Thoracic aorta (tissue), 2 donors: ENCODE measurements at places on chromosomes 5 and 9.

DNA sequence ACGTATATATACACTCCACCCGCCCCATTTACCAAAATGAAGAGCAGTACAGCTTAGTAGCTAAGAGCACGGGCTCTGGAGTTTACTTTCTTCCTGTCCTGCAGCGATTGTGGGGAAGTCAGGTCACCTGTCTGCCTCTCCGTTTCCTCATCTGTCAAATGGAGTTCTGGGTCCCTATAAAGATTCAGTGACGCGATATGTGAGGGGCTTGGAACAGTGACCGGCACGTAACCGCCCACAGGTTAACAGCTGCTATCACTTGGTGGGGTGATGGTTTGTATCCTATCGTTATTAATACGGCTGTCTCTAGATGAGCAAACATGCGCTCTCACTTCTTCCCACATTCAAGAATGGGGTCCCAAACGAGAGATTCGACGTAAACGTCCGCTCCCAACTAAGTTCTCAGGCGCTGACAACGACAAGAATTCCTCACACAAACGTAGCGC, 426 bp downstream of the FAM114A2 start:
- H3K4me3 ChIP-seq: peak overlapping the region; percentile 88
- DNase-seq: no peak
- no peaks in the 10 kb centered on the region for H3K27me3 ChIP-seq
- peak overlapping the region; percentile 68 for H3K27ac ChIP-seq

GRCh38 chr5:100824635-100825034, 78.4 kb downstream of the ST8SIA4 start:
- H3K27ac ChIP-seq: no peak overlapping the region
- H3K27me3 ChIP-seq: no peaks in the 10 kb centered on the region
- H3K36me3 ChIP-seq: no peaks in the 10 kb centered on the region
- no peak for DNase-seq

DNA sequence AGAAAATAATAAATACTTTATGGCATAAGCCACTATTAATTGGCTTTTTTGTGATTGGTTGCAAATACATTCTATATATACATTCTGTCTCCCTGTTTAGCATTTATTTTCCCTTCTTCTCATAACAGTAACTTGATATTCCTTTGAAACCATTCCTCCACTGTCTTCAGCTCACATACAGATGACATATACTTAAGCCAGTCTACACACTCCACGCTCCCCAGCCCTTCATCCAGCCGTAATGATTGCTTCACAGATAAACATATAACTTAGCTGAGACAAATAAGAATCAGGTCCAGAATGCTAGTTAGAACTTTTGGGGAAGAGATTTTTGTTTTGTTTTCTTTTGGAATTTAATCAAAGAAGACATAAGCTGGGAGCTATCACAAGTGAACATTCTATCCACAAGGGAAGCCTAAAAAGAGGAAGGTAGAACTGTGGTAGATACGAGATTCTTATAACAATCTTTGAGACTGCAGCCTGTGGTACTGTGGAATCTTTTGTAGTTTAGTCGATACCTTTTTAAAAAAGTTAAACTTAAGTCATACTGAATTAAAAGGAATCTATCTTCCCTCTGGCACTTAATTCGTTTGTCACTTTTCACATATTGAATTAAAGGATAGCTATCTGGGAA, 365.1 kb upstream of the PRR16 start:
- H3K4me3 ChIP-seq: no peak overlapping the region
- H3K36me3 ChIP-seq: no peaks in the 10 kb centered on the region
- no peak for DNase-seq
- H3K27ac ChIP-seq: no peak overlapping the region
- peaks cover 2% of the 10 kb centered on the region for H3K4me1 ChIP-seq

DNA sequence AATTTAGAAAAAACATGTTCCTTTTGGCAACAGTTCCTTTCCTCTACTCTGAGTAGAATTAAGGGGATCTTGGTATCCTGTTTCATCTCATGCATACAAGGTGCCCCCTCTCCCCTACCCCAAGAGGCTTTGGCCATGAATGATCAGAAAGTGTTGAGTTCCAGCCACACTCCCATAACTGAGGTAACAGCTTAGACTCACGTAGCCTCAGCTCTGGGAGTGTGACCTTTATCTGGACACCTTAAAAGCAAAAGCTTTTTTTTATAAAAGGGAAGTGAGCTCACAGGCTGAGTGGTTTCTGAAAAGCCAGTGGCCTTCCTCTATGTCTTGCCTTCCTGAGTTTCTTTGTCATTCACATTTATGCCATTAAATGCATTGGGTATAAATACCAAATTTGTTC, 900 bp upstream of the HAVCR2 start:
- peak overlapping the region; percentile 64 for H3K4me3 ChIP-seq
- no peak for DNase-seq
- H3K36me3 ChIP-seq: no peaks in the 10 kb centered on the region
- H3K27ac ChIP-seq: no peak overlapping the region
- H3K27me3 ChIP-seq: no peaks in the 10 kb centered on the region

DNA sequence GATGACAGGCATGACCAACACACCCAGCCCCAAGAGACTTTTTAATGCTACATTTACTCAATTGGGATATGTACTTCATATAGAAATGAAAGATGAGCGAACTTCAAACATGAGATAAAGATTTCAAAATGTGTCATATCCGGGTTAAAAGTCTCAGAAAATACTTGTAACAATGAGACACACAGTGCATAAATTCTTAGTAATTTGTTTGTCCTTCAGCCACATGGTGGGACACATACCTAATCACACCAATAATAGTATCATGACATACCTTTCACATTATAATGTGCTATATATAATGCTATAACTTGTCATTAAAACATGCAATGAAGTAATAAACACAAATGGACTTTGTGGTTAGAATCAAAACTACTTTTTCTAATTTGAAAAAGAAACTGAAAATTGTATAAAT, 204.7 kb upstream of the RFX3 start:
- H3K36me3 ChIP-seq: no peaks in the 10 kb centered on the region
- H3K27ac ChIP-seq: no peak overlapping the region
- H3K27me3 ChIP-seq: no peaks in the 10 kb centered on the region
- no peak overlapping the region for H3K4me3 ChIP-seq

DNA sequence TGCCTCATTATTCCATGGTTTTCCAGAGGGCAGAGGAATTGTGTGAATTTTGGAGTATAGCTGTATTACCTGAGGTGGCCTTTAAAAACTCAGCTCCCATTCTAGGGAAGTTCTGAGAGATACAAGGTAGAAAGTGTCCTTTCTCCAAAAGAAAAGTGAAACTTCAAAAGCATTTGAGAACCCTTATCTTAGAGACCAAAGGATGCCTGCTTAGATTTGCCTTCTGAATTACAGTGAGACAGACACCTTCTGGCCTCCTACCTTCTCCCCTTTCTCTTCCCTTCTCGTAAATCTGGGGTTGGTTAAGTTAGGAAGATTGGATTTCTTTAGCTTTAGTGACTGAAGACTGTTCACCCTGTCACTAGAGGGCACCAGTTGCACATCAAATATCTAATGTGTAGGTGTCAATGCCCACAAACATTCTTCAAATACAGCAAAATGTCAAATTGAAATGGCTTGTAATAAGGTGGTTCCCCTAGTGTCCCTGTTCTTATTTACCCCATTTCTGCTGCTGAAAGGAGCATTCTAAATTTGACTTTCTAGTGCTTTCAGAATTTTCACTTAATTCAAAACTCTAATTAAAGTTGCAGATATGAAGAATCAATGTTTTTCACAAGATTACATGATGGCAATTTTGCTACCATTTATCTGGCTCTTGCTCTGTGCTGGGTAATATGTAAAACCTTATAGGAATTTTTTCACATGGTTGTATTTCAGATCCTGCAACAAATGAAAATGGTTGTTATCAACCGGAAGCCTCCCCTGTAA, 46.7 kb downstream of the PRRC1 start:
- no peak for DNase-seq
- H3K4me3 ChIP-seq: no peak overlapping the region
- H3K36me3 ChIP-seq: no peaks in the 10 kb centered on the region
- no peak overlapping the region for H3K27ac ChIP-seq
- no peaks in the 10 kb centered on the region for H3K27me3 ChIP-seq

DNA sequence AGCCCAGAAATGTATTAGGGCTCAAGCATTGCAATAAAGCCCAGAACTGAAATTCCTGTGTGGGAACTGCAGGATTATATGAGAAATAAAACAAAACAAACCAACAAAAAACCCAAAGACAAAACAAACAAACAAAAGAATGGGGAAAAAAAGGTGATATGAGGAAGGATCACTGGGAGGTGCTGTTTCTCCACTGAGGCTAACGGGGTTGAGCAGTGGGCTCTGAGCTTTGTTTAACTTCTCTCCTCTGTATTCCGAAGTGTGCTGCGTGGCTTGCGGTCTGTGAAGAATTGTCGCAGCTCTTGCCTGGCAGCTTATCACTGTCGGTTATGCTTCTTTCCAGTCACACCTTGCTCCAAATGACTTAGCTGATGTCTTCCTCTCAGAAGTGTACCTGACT, 106.3 kb downstream of the TENT4A start:
- no peaks in the 10 kb centered on the region for H3K4me1 ChIP-seq
- DNase-seq: no peak
- H3K27ac ChIP-seq: no peak overlapping the region
- no peaks in the 10 kb centered on the region for H3K27me3 ChIP-seq
- H3K36me3 ChIP-seq: no peaks in the 10 kb centered on the region

- peak overlapping the region; percentile 56 for H3K27ac ChIP-seq
- H3K36me3 ChIP-seq: no peaks in the 10 kb centered on the region
- H3K4me1 ChIP-seq: peaks cover 20% of the 10 kb centered on the region
- no peaks in the 10 kb centered on the region for H3K27me3 ChIP-seq
- peak overlapping the region; percentile 47 for H3K4me3 ChIP-seq
Measured at GRCh38 chr9:68446836-68447235, 90.4 kb downstream of the PGM5 start.

GRCh38 chr5:132859889-132860437, 6.3 kb downstream of the GDF9 start:
- no peak for DNase-seq
- H3K36me3 ChIP-seq: no peaks in the 10 kb centered on the region
- H3K27ac ChIP-seq: no peak overlapping the region
- H3K4me3 ChIP-seq: no peak overlapping the region
- no peaks in the 10 kb centered on the region for H3K27me3 ChIP-seq

DNA sequence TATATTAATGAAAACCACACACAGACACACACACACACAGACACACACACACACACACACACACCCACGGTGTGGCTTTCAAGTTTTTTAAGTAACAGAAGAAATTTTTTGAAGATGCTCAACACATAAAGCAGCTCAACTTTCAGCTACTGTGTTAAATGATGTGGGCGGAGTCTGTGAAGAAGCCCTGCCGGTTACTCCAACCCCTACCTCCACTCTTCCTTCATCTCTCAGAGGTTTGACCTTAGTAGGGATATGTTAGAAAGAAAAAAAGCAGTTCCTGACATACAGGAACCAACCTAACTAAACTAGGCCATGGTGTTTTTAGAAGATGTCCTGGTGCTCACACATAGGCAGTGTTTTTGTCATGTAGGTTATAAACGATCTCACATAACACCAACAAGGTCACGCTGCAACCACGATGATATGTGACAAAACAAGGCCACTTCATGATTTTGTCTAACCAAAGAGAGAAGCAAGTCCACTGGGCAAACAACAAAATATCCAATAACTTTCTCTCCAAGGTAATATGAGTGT, 112.8 kb downstream of the EMB start:
- H3K27me3 ChIP-seq: no peaks in the 10 kb centered on the region
- no peak overlapping the region for H3K4me3 ChIP-seq
- H3K36me3 ChIP-seq: no peaks in the 10 kb centered on the region
- H3K27ac ChIP-seq: no peak overlapping the region
- H3K4me1 ChIP-seq: no peaks in the 10 kb centered on the region

DNA sequence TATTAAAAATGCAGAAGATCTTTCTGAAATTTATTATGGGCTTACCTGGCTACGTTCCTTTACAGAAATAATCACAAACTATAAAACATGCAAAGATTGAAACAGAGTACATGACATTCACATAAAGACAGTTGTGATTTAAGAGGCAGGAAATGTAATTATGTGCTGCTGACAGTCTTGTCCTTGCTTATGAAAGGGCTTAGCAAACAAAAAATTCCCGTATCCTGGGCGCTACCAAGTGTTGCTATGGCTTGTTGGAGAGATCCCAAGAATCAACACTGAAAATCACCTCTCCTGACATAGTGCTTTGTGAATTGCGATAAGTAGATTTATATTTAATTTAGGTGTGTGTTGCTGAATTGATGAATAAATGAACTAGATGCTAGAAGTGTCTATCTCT, 352.5 kb upstream of the C9orf72 start:
- no peak overlapping the region for H3K4me3 ChIP-seq
- no peaks in the 10 kb centered on the region for H3K27me3 ChIP-seq
- DNase-seq: no peak

GRCh38 chr9:71003346-71003745, 118.1 kb downstream of the TRPM3 start:
- no peaks in the 10 kb centered on the region for H3K27me3 ChIP-seq
- H3K4me1 ChIP-seq: peaks cover 9% of the 10 kb centered on the region
- no peaks in the 10 kb centered on the region for H3K36me3 ChIP-seq
- H3K27ac ChIP-seq: no peak overlapping the region

GRCh38 chr9:131936929-131937328, 142.7 kb downstream of the MED27 start:
- no peak overlapping the region for H3K4me3 ChIP-seq
- no peak overlapping the region for H3K27ac ChIP-seq
- no peaks in the 10 kb centered on the region for H3K4me1 ChIP-seq
- peaks cover 3% of the 10 kb centered on the region for H3K36me3 ChIP-seq
- no peak for DNase-seq

DNA sequence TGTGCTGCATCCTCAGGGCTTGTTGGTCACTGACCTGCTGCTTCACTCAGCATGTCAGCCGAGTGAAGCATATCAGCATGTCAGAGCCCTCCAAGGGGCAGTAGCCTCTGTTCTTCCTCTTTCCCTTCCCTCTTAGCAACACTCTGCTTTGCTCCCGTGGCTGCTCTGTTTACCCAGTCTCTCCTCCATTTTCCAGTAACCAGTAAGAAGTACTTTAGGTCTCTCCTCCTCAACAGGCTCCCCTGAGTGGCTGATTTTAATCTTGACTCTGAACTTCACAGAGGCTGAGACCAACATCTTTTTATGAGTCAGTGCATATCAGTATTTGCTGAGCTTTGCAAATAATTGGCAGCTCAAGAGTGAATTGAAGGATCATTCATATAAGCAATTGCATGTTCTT, 18.6 kb upstream of the ADRB2 start:
- H3K27ac ChIP-seq: no peak overlapping the region
- no peaks in the 10 kb centered on the region for H3K36me3 ChIP-seq
- peaks cover 40% of the 10 kb centered on the region for H3K4me1 ChIP-seq
- no peak for DNase-seq
- H3K27me3 ChIP-seq: no peaks in the 10 kb centered on the region

GRCh38 chr5:32193591-32193990, 19.5 kb upstream of the GOLPH3 start:
- peak overlapping the region; percentile 56 for H3K4me3 ChIP-seq
- H3K36me3 ChIP-seq: no peaks in the 10 kb centered on the region
- peak overlapping the region; percentile 27 for H3K27ac ChIP-seq
